HCT116 (cell line): ENCODE measurements at places on chromosomes 1 and 21. TPM values are rescaled to one million over a fixed set of nuclear protein-coding genes. Genes with fewer than 3 reads are reported as not detected.

DNA sequence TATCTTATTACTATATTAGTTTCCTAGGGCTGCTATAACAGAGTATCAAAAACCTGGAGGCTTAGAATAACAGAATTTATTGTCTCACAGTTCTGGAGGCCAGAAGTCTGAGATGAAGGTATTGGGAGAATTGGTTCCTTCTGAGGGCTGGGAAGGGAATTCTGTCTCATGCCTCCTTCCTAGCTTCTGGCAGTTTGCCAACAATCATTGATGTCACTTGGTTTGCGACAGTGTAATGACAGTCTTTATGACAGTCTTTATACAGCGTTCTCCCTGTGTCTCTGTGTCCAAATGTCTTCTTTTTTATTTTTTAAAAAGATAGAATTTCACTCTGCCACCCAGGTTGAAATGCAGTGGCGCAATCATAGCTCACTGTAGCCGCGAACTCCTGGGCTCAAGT, 15.8 kb upstream of the CENPF start:
- no peak for DNase-seq
- H3K4me3 ChIP-seq = no peak overlapping the region
- peaks cover under 1% of the 10 kb centered on the region; the same call in 1 of the 2 replicates for H3K4me1 ChIP-seq
- no peak overlapping the region for H3K27ac ChIP-seq
- no peaks in the 10 kb centered on the region for H3K27me3 ChIP-seq

SV2A gene
- 0.15 TPM for total RNA-seq

RCAN1 gene
- total RNA-seq = 9.7 TPM

GRCh38 chr1:38352869-38353268, 306.3 kb upstream of the POU3F1 start:
- no peak overlapping the region for H3K27ac ChIP-seq
- H3K27me3 ChIP-seq = peaks cover 34% of the 10 kb centered on the region
- H3K36me3 ChIP-seq = no peaks in the 10 kb centered on the region
- H3K4me1 ChIP-seq = no peaks in the 10 kb centered on the region

DNA sequence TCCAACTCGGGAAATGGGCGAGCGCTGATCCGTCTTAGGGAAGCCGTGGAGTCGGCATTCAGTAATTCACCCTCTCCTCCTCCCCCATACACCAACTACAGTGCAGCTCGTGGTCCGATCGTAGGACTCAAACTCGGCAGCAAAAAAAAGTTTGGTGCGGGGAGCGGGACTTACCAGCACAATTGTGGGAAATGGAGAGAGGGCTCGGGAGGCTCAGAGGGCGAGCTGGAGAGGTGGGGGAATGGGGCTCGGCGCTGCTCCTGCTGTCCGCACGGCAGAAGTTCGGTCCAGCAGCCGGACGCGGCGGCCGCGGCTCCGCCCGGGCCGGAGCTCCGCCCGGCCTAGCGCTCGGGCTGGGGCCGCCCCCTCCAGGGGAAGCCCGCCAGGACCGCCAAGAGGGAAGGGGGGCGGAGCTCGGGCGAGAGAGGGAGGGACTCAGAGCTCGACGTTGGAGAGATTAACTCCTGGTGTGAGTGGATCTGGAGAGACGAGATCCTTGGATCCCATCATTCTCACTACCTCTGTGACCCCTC, 676 bp upstream of the PIAS3 start:
- peak overlapping the region; percentile 71 for H3K27ac ChIP-seq
- H3K4me3 ChIP-seq = peak overlapping the region; percentile 75
- DNase-seq = peak; percentile 67
- peaks cover 11% of the 10 kb centered on the region; the same call in 1 of the 2 replicates for H3K4me1 ChIP-seq
- no peaks in the 10 kb centered on the region for H3K27me3 ChIP-seq
- no peaks in the 10 kb centered on the region; the same call in 1 of the 2 replicates for H3K36me3 ChIP-seq

DNA sequence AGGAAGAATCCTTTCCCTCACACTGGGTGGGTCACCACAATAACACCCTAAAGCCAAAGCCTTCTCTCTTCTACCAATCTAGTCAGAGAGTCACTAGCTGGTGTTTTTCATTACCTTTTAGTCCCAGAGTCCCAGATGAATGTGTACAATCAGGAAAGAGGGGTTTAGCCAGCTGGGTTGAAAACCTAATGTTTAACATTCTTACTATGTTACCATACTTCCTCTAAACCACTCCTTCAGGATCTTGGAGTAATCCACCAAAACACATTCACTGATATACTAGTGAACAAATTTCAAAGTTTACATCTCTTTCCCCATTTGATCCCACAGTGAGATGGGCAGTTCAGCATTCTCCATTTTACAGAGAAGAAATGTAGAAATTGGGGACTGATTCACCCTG, 9.7 kb downstream of the LPAR3 start:
- H3K4me3 ChIP-seq = no peak overlapping the region
- H3K27me3 ChIP-seq = no peaks in the 10 kb centered on the region
- DNase-seq = no peak
- no peak overlapping the region for H3K27ac ChIP-seq
- H3K4me1 ChIP-seq = no peaks in the 10 kb centered on the region

GLIS1 gene
- 0.39 TPM for total RNA-seq

ZNF683 gene
- not detected for total RNA-seq

- H3K27ac ChIP-seq = no peak overlapping the region
- H3K4me3 ChIP-seq = no peak overlapping the region
- H3K36me3 ChIP-seq = no peaks in the 10 kb centered on the region
- 0 out of 2 replicates have a peak, but pooled peaks cover 4% of the 10 kb centered on the region for H3K4me1 ChIP-seq
- H3K27me3 ChIP-seq = no peaks in the 10 kb centered on the region
Observed at GRCh38 chr1:204670152-204670927, 15.2 kb downstream of the LRRN2 start.

ZNF593OS gene
- not detected for total RNA-seq

- no peak overlapping the region for H3K4me3 ChIP-seq
- DNase-seq = no peak
- H3K36me3 ChIP-seq = no peaks in the 10 kb centered on the region
- H3K27ac ChIP-seq = no peak overlapping the region
- H3K27me3 ChIP-seq = no peaks in the 10 kb centered on the region
- no peaks in the 10 kb centered on the region for H3K4me1 ChIP-seq
Observed at GRCh38 chr1:172686143-172686542, 27.2 kb downstream of the FASLG start.

- no peaks in the 10 kb centered on the region for H3K36me3 ChIP-seq
- no peak overlapping the region for H3K4me3 ChIP-seq
- DNase-seq = no peak
- H3K27ac ChIP-seq = no peak overlapping the region
- no peaks in the 10 kb centered on the region for H3K4me1 ChIP-seq
- H3K27me3 ChIP-seq = no peaks in the 10 kb centered on the region
Observed at GRCh38 chr21:39688010-39688409, 57.0 kb upstream of the IGSF5 start.

- H3K27ac ChIP-seq = no peak overlapping the region
- H3K36me3 ChIP-seq = no peaks in the 10 kb centered on the region
- H3K27me3 ChIP-seq = no peaks in the 10 kb centered on the region; the same call in 1 of the 2 replicates
Observed at GRCh38 chr1:34460193-34460592, 283.5 kb downstream of the C1orf94 start.

GRCh38 chr1:46401964-46402626, 8.0 kb downstream of the FAAH start:
- H3K4me1 ChIP-seq = peaks cover 8% of the 10 kb centered on the region; the same call in 1 of the 2 replicates
- H3K27ac ChIP-seq = no peak overlapping the region
- no peak overlapping the region for H3K4me3 ChIP-seq
- H3K36me3 ChIP-seq = no peaks in the 10 kb centered on the region

GRCh38 chr1:209526137-209526536, 57.4 kb upstream of the CAMK1G start:
- no peaks in the 10 kb centered on the region for H3K4me1 ChIP-seq
- DNase-seq = no peak
- H3K27me3 ChIP-seq = peaks cover 73% of the 10 kb centered on the region
- H3K4me3 ChIP-seq = no peak overlapping the region
- no peaks in the 10 kb centered on the region for H3K36me3 ChIP-seq

GRCh38 chr1:224406216-224406615, 28.4 kb downstream of the WDR26 start:
- no peak overlapping the region for H3K27ac ChIP-seq
- no peak overlapping the region for H3K4me3 ChIP-seq
- H3K27me3 ChIP-seq = no peaks in the 10 kb centered on the region
- H3K4me1 ChIP-seq = peaks cover 17% of the 10 kb centered on the region; the same call in 1 of the 2 replicates
- peaks cover 18% of the 10 kb centered on the region for H3K36me3 ChIP-seq
- DNase-seq = no peak

KCNH1 gene
- total RNA-seq = not detected

DNA sequence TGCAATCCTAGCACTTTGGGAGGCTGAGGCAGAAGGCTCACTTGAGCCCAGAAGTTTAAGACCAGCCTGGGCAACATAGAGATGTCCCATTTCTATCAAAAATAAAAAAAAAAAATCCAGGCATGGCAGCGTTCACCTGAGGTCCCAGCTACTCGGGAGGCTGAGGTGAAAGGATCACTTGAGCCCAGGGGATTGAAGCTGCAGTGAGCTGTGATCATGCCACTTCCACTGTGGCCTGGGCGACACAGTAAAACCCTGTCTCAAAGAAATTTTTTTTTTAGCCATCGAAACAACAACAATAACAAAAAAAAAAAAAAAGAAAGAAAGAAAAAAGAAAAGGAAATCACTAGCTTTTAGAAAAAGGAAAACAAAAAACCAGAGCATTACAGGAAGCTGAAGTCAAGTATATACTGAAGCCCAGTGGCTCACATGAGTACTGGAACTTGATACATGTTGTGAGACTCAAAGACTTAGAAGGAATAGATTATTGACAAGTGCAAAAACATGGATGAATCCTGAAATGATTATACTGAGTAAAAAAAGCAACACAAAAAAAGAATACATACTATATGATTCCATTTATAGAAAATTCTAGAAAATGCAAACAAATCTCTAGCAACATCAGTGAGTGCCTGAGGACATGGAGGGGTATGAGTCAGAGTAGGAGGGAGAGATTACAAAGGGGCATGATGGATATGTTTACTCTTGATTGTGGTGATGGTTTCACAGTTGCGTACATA, 6.1 kb upstream of the RABGAP1L start:
- no peak overlapping the region for H3K4me3 ChIP-seq
- H3K36me3 ChIP-seq = no peaks in the 10 kb centered on the region
- no peak overlapping the region for H3K27ac ChIP-seq
- peaks cover 15% of the 10 kb centered on the region for H3K4me1 ChIP-seq

DIPK1A gene
- total RNA-seq = 4.3 TPM

PLA2G4A gene
- total RNA-seq = 8.6 TPM

DNA sequence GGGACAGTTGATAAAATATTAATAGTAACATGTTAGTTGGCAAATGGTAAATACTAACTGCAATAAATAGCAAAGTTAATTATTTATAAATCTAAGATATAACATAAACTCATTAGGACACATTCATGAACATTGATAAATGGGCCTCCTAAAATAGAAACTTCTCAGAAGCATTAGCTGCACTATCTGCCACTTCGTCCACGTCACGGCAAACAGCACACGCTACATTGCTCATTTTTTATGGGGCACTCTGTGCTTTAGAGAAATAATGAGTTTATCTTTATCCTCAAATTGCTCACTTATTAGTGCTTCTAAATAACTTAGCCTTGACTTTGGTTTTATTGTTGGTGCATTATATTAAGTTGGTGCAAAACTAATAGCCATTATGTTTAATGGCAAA, 16.3 kb upstream of the HPCAL4 start:
- no peaks in the 10 kb centered on the region for H3K27me3 ChIP-seq
- no peaks in the 10 kb centered on the region for H3K4me1 ChIP-seq
- no peak for DNase-seq
- H3K36me3 ChIP-seq = no peaks in the 10 kb centered on the region
- no peak overlapping the region for H3K27ac ChIP-seq

DNA sequence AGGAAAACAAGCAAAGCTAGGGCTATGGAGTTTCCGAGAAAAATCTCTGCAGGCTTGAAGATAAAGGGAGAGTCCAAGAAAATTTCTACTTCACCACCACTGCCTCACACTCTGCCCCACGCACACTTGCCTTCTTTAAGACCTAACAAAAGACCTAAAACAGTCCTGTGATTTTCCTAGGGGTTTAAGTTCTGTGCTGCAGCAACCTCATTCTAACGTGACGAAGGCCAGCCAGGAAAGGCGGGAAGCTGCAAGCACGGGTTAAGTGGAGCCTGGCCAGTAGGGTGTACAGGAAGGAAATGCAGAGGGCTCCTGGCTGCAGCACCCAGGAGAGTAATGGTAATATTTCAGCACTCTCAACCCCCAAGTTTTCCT, 1.5 kb downstream of the SPATA6 start:
- no peak overlapping the region for H3K4me3 ChIP-seq
- no peaks in the 10 kb centered on the region for H3K27me3 ChIP-seq
- H3K36me3 ChIP-seq = no peaks in the 10 kb centered on the region
- DNase-seq = no peak

PFKFB2 gene
- 13.9 TPM for total RNA-seq

DNA sequence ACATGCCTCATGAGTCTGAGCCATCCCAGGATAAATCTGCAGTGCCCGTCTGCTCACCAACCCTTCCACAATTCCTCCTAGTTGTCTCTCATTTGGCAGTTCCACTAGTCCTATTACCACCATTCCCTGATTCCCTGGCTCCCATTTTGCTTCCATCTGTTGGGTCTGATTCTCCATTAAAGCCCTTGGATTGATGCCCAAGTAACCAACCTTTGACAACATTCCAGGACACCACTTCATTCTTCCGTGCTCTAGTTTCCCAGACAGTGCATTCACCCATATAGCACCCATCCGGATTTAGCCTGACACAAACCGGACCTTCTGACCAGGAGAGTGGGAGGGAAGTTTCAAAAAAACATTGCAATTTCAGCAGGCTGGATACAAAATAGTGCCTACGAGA, 189.4 kb upstream of the PALMD start:
- H3K36me3 ChIP-seq = no peaks in the 10 kb centered on the region
- no peak for DNase-seq
- H3K4me3 ChIP-seq = no peak overlapping the region
- H3K27ac ChIP-seq = no peak overlapping the region

- no peak overlapping the region for H3K27ac ChIP-seq
- peak; percentile 59 for DNase-seq
- H3K4me3 ChIP-seq = no peak overlapping the region
- H3K36me3 ChIP-seq = no peaks in the 10 kb centered on the region
Observed at GRCh38 chr1:65075123-65075976, 72.7 kb upstream of the AK4 start.

- DNase-seq = no peak
- no peak overlapping the region for H3K27ac ChIP-seq
- H3K4me1 ChIP-seq = peaks cover 5% of the 10 kb centered on the region; the same call in 1 of the 2 replicates
- H3K36me3 ChIP-seq = no peaks in the 10 kb centered on the region
- H3K27me3 ChIP-seq = peaks cover 55% of the 10 kb centered on the region
Observed at GRCh38 chr1:11484321-11484655, 5.3 kb downstream of the DISP3 start.

GRCh38 chr1:28112388-28113241, 24.2 kb upstream of the EYA3 start:
- DNase-seq = no peak
- no peak overlapping the region for H3K4me3 ChIP-seq
- no peaks in the 10 kb centered on the region for H3K4me1 ChIP-seq

GRCh38 chr1:159469921-159470533, 30.5 kb downstream of the OR10J1 start:
- H3K4me3 ChIP-seq = no peak overlapping the region
- H3K4me1 ChIP-seq = no peaks in the 10 kb centered on the region
- no peak for DNase-seq
- no peaks in the 10 kb centered on the region for H3K36me3 ChIP-seq
- peaks cover 22% of the 10 kb centered on the region for H3K27me3 ChIP-seq

- H3K27me3 ChIP-seq = no peaks in the 10 kb centered on the region
- no peak for DNase-seq
- no peaks in the 10 kb centered on the region for H3K4me1 ChIP-seq
- no peak overlapping the region for H3K27ac ChIP-seq
- H3K4me3 ChIP-seq = no peak overlapping the region
- no peaks in the 10 kb centered on the region for H3K36me3 ChIP-seq
Observed at GRCh38 chr1:207944571-207944970, 33.6 kb upstream of the CD34 start.

CELA2B gene
- total RNA-seq = not detected

GRCh38 chr1:94115900-94116436, 5.0 kb downstream of the ABCA4 start:
- H3K4me1 ChIP-seq = no peaks in the 10 kb centered on the region
- H3K27me3 ChIP-seq = no peaks in the 10 kb centered on the region
- H3K27ac ChIP-seq = no peak overlapping the region
